Stromal cell of bone marrow (primary cell): ENCODE measurements at places on chromosomes 2 and 18.

DNA sequence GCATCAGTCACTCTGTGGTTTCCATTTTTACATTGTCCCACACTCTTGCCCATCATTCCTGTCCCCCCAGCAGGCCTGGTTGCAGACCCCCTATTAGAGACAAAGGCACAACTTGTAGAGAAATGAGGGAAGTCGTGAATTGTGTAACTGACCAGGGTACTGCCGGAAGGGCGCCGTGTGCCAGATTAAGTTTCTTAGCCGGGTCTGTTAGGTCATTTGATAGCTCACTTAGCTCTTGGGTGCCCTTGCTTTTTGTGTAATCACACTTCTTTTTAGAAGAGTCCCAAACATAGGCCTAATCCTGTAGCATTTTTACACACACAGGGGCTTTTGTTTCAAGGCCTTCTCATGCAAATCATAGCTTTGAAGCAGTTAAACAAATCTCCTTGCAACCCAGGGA is 87.2 kb downstream of the CTAGE1 start:
- DNase-seq = no peak

GRCh38 chr2:25112113-25112512 is 56.3 kb downstream of the POMC start:
- no peak for DNase-seq

DNA sequence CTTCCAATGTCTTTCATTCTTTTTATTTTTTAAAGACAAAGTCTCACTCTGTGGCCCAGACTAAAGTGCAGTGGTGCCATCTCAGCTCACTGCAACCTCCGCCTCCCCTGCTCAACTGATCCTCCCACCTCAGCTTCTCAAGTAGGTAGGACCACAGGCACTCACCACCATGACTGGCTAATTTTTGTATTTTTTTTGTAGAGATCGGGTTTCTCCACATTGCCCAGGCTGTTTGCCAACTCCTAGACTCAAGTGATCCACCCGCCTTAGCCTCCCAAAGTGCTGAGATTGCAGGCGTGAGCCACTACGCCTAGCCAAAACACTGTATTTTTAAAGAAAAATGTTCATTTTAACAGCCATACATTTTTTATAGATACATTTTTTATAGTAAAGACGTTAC is 12.7 kb downstream of the GCKR start:
- DNase-seq = peak; percentile 56

DNA sequence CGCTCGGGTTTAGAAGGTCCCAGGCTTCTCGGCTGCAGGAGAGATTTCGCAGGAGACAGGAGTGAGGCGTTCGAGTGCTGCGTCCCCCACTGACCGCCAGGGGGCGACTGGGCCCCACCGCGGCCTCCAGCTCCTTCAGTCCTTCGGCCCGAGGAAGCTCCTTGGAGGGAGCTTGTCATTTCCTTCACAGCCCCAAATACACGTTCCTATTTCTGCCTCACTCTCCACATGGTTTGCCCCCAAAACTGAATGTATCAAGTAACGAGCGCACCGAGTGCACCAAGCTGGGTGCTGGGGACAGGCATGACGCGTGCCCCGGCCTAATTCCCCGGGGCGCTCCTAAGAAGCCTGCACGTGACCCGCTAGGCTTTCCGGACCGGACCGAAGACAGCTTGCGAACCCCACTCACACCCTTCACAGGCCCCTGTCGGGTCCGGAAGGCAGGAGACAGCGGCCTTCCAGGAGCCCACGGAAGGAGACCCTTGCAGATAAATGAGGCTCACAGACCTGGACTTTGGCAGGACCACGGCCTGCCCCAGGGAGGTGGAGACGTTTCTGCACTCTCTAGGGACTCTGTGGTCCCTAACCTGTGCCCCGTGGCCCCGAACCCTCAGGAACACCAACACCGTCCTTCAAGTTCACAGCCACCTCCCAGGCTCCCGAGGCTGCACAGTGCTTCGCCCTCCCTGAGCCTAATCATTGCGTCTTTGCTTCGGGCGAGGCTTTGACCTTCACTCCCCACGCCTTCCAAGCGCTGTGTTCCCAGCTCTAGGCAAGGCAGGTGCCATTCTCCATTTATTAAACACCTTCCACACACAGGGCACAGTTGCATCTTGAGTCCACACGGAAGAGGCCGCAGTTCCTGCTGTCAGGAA is 13.0 kb upstream of the FAHD2A start:
- DNase-seq = peak; percentile 28

DNA sequence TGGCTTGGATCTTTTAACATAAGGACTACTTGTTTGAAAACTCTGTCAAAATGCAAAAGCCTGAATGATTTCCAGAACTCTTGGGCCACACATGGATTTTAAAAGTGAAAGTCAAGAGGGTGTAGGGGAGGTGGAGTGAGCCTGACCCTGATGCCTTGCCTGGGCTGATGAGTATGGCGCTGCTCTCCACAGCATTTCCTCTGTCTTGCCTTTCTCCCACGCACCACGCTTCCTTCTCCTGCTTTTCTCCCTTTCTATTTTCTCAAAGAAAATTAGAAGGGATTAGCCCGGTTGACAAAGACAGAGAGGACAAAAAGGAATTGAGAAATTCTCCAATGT is 207.0 kb upstream of the CCDC68 start:
- DNase-seq = no peak

- DNase-seq = no peak
These were observed 7.5 kb upstream of the CFAP221 start for GRCh38 chr2:119536707-119537106.

- no peak for DNase-seq
These were observed 331.1 kb downstream of the TDRD15 start for GRCh38 chr2:21454839-21455238.

DNA sequence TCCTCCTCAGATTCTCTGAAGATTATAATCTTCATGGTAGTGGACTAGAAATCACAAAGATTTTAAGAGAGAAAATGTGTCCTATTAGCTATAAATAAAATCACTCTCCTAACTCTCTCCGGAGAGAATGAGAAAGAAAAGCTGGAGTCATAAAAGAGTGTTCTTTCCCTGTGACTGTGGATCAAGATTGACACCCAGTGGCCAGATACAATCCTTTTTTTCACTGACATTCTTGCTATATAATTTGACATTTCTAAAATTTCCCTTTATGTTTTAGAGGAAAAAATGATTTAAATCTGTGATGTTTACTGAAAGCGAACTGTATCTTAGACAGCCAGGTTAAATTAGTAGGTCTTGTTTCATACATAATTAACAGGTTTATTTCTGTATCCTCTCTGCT is 35.4 kb upstream of the LRP2 start:
- no peak for DNase-seq

- no peak for DNase-seq
These were observed 101.4 kb upstream of the EPAS1 start for GRCh38 chr2:46195819-46196218.
